ENCODE measurements at places on chromosomes 13 and 19.

DNA sequence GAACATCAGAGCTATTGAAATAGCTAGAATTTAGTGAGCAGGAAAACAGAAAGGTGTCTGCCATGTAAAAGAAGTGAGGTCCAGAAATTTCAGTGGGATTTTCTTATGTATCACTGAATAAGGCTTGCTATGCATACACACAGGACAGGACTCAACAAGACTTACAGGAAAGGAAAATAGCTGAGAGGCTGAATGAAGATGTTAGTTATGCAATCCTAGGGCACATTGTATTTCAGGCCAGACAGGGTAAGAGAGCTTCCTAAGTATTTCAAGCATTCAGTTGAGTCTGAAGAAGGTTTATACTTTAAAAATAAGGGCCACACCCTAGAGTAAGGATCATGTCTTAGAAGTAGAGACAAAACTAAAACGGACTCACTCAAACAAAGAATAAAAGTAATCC, 419.9 kb upstream of the PRR20A start:
- no peak for DNase-seq

- DNase-seq: no peak
Measured at GRCh38 chr19:48617146-48617937, 1.6 kb downstream of the RPL18 start.

GRCh38 chr13:26247608-26248007, 6.3 kb upstream of the CDK8 start:
- DNase-seq: no peak

GRCh38 chr13:111533900-111534683, 213.7 kb downstream of the TEX29 start:
- DNase-seq: no peak

DNA sequence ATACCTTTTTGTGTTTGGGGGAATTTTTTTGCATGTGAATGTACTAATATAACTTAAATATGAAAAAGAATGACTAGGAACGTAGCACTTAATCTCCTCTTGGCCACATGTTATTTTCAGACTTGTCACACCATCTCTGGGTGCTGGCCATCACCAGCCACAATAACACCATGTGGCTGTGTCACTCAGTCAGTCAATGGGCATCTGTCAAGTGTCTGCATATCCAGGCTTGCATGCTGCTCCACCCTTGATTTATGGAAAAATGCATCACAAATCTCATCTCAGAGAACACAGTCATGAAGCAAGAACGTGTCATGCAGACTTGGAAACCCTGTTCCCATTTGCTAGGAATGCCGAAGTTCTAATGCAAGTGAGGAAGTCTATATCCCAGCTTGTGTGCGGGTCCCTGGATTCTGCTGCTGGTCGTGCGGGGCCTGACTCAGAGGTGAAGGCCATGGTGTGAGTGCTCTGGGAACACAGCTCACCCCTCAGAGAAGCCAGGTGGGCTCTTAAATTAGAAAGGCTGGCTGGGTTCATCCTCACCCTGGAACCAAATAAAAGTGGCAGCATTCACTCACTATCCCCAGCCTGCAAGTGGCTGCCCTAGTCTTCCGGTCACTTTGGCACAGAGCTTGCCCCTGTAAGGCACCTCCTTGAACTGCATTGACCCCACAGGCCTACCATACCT, 53.6 kb upstream of the ARHGEF7 start:
- no peak for DNase-seq

- DNase-seq: peak; percentile 53
Measured at GRCh38 chr19:47813304-47813994, 8.3 kb upstream of the CRX start.

DNA sequence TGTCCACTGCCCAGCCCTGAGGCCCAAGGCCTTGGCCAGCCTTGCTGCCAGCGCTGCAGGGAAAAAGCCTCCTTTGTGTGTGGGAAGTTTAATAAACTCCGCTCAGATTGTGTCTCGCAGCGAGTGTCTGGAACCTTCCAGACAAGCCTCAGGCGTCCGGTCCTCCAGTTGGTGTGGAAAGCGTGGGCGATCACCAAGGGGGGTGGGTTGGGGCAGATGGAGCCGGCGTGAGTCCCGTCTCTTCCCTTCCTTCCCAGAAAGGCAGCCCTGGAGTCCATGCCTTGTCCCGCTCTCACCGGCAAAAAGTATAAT, 4.6 kb downstream of the STK11 start:
- no peak for DNase-seq

GRCh38 chr19:38850976-38851621, 1.3 kb upstream of the HNRNPL start:
- no peak for DNase-seq

- DNase-seq: no peak
Measured at GRCh38 chr13:36395280-36395679, 37.0 kb upstream of the CCNA1 start.

DNA sequence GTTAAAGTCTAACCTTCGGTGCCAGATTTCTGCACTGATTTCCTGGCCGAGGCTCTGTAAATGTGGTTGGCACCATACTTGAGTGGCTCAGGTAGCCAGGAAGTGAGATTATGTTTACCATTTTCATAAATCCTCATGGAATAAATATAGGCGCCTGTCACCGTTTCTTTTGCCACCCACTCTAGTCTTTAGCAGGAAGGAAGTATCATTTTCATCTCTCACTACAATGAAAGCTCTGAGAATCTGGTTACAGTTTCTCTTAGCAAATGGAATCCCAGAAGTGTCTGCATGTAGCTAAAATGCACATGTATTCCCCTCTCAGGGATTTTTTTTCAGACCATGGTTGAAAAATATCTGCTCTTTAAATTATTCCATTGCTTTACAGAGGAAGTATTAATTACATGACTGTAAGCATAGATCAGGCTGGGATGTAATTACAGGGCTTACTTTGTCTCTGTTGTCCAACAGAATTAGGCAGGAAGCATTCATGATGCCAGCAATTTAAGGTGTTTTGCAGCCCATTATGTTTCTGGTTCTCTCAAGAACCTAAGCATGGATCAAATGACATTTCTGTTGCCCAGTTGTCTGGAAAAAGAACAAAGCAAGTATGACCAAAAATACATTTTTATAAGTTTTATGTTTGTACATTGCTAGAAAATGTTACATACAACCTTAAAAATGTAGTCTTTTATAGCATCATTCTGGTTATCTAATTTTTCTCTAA, 221.7 kb upstream of the SPRY2 start:
- no peak for DNase-seq

DNA sequence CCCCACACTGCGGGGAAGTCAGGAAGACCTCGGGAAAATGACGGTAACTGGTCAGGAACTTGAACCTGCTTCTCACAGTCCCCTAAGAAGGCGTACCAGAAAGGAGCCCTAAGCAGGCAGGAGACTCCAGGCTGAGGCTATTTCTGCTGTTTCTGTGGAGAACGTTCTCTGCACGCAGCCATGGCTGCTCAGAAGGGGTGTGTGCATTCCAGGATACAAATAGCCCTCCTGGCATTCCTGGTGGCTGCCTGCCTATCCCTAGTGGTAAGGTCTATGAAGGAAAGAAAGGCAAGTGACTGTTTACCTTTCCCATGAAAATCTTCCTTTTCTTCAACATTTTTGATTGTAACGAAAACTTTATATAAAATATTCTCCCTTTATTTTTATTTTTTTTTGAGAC, 2.5 kb downstream of the SGCG start:
- DNase-seq: no peak

GRCh38 chr13:97978651-97979050, 25.2 kb downstream of the IPO5 start:
- DNase-seq: no peak

- no peak for DNase-seq
Measured at GRCh38 chr13:90562443-90562842, 785.0 kb upstream of the MIR17HG start.

GRCh38 chr13:51581148-51581820, 3.0 kb upstream of the WDFY2 start:
- DNase-seq: no peak

DNA sequence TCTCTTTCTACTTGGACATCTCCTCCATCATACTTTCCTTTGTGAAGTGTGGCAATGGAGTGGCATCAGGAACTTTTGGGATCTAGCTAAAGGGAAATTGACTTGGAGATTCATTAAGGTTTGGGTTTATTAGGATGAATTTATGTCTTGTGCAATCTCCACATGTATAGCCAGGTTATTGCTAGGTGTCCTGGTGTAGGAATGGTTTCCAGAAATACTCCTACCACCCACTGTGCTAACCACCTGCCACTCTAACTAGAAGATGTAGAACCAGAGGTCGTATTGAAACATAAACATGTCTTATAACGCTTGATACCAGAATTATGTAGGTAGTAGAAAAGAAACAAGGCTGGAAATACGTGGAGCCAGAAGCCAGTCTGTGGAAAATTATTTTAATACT, 38.1 kb upstream of the MED4 start:
- DNase-seq: no peak

GRCh38 chr13:26380930-26381329, 127.0 kb downstream of the CDK8 start:
- DNase-seq: no peak

DNA sequence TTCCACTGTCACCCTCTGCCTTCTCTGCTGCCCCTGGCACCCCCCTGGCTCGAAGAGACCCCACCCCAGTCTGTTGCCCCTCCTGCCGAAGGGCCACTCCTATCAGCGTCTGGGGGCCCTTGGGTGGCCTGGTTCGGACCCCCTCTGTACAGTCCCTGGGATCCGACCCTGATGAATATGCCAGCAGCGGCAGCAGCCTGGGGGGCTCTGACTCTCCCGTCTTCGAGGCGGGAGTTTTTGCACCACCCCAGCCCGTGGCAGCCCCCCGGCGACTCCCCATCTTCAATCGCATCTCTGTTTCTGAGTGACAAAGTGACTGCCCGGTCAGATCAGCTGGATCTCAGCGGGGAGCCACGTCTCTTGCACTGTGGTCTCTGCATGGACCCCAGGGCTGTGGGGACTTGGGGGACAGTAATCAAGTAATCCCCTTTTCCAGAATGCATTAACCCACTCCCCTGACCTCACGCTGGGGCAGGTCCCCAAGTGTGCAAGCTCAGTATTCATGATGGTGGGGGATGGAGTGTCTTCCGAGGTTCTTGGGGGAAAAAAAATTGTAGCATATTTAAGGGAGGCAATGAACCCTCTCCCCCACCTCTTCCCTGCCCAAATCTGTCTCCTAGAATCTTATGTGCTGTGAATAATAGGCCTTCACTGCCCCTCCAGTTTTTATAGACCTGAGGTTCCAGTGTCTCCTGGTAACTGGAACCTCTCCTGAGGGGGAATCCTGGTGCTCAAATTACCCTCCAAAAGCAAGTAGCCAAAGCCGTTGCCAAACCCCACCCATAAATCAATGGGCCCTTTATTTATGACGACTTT, 2.0 kb downstream of the ZFP36 start:
- DNase-seq: no peak

GRCh38 chr19:7074705-7075282, 5.3 kb downstream of the ZNF557 start:
- DNase-seq: no peak

- DNase-seq: no peak
Measured at GRCh38 chr13:105937451-105937850, 598.0 kb downstream of the EFNB2 start.

- DNase-seq: no peak
Measured at GRCh38 chr13:45704854-45705695, 3.0 kb downstream of the CBY2 start.

DNA sequence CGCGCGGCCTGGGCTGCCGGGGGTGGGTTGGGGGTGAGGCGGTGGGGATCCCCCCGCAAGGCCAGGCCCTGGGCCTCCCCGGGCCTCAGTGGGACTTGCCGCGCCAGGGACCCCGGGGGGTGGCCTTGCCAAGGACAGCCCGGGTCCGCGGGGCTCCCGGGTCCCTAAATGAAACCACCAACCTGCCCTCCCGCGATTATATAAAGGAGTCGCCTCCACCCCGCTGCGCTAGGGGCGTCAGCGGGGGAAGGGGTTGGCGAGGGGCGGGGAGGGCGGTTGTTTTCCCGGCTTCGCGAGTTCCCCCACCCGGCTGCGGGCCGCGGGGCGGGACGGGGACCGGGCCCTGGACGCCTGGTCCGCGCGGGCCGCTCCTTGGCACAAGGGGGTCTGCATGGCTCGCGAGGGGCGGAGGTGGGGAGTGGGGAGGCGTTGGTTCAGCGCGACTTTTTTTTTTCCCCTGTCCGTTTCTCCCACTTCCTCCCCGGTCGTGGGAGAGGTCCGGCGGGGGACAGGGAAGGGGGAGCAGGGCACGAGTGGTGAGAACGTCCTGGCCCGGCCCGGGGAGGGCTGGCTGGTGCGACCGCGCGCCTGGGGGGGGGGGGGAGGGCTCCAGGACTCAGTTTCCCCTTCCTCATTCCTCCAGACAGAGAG, 822 bp upstream of the ZBTB7A start:
- DNase-seq: no peak

- DNase-seq: peak; percentile 57
Measured at GRCh38 chr19:42420055-42420544, 7.1 kb downstream of the LIPE start.

DNA sequence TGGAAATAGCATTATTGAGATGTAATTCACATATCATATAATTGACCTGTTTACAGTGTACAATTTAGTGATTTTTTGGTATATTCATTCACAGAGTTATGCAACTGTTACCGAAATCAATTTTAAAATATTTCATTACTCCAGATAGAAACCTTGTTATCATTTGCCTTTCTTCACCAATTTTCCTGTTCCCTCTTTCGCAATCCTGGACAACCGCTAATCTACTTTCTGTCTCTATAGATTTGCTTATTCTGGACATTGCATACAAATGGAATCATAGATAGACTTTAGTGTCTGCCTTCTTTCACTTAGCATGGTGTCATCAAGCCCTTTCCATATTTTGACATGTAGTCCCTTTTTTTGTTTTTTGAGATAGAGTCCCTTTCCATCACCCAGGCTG, 19.2 kb downstream of the MAB21L1 start:
- DNase-seq: no peak

DNA sequence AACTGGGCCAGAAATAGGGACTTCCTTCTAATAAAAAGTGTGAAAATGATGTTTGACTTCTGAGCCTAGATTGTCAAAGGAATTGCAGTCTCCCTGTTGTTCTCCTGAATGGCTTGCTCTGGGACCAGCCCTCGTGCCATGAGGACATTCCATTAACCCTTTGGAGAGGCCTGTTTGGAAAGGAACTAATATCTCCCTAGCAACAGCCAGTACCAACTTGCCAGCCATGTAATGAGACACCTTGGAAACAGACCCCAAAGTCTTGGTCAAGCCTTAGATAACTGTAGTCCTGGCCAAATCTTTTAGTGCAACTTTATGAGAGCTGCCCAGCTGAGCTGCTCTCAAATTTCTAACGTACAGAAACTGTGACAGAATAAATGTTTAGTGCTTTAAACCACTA, 8.2 kb upstream of the SIAH3 start:
- no peak for DNase-seq

GRCh38 chr13:25276748-25277147, 10.5 kb downstream of the MTMR6 start:
- no peak for DNase-seq

GRCh38 chr13:97001636-97002035, 7.4 kb upstream of the OXGR1 start:
- no peak for DNase-seq

DNA sequence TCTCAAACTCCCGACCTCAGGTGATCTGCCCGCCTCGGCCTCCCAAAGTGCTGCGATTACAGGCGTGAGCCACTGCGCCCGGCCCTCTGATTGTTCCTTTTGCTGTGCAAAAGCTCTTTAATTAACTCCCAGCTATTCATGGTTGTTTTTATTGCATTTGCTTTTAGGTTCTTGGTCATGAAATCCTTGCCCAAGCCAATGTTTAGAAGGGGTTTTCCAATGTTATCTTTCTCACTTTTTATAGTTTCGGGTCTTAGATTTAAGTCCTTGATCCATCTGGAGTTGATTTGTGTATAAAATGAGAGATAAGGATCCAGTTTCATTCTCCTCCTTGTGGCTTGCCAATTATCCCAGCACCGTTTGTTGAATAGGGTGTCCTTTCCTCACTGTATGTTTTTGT, 19.2 kb upstream of the GRTP1 start:
- no peak for DNase-seq

All from stimulated activated CD8-positive, alpha-beta memory T cell treated with anti-CD3 and anti-CD28 coated beads, Interleukin-15, amount 100 ng/mL, for 4 hours (primary cell).